DMS79 (cell line): ENCODE measurements at places on chromosomes 6 and 20.

DNA sequence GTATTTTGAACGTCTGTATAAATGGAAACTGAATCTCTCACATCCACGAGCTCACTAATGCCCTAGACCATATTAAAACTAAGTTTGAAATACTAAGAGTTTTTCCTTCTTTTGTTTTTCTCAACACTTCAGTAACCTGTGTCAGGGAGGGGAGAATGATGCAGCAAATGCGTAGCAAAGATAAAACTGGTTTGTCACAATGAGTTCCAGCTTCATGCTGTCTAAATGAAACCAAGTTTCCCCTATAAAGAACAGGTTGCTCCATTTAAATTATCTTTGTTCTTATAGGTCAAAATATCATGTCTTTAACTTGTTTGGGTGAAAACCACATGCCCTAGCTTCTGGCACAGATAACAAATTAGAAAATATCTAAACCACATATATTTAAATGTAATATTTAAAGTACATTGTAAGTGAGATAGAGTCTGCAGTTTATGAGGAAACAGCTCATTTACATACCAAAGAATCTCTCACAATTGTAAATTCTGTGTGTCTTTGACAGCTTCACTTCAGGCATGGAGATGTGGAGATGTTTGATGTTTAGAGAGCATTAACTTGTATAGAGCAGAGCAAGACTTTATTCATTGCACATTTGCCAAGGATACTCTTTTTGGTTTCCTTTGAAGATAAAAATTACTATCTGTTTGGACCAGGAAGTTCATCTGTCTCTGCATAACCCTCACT, 7.3 kb downstream of the TRDN start:
- no peak for DNase-seq

DNA sequence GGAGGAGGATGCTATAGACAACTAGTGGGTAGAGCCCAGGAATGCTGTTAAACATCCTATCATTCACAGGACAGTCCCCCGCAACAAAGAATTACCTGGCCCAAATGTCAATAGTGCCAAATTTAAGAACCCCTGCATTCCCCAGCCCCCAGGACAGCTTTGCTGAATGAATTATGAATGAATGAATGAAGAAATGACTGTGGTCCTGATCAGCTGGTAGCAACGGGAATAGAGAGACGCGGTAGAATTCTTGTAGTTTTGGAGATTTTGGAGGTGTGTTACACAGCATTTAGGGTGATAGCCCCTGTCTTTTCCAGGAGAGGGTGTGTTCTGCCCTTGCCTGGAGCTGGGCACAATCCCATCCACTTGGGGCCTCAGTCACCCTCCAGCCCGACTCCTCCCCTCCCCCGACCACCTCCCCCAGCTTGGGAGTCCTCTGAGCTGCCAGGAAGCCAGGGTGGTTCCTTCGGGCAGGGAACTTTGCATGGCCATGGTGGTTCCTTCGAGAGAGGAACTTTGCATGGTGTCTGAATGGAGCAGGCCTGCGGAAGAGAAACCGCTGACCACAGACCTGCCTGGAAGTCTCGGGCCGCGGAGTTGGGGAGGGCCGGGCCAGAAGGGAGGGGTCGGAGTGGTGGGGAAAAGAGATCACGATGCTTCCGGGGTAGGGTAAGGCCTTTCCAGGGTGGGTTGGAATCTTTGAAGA, 1.0 kb upstream of the HCK start:
- no peak for DNase-seq

- no peak for DNase-seq
These were observed 316.3 kb upstream of the ECI2 start for GRCh38 chr6:4451718-4452117.

- DNase-seq, result no peak
These were observed 583.8 kb upstream of the GJE1 start for GRCh38 chr6:141548966-141549365.

- no peak for DNase-seq
These were observed 171.6 kb downstream of the ADGB start for GRCh38 chr6:146770275-146770964.

DNA sequence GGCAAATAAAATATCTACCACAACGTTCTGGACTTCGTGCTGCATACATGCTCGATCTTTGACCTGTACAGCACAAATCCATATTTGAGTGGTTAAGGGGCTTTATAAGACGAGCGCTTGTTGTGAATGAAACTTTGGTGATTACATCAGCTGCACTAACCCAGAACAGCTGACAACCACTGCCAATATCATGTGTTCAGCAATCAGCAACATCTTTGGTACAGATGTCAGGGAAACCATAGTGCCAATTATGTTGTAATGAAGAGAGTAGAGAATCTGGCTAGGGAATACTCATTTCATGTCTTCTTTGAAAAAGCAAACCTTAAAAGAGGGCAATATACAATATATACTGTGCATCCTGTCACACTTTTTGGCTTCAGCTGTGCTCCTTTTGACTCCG, 188.6 kb upstream of the NT5E start:
- DNase-seq, result no peak
